H1 (cell line): ENCODE measurements at places on chromosomes 6 and 20. TPM values are rescaled to one million over a fixed set of nuclear protein-coding genes. Genes with fewer than 3 reads are reported as not detected.

Gene PDYN
- 0.46 and 0.60 TPM in 2 replicates for polyA plus RNA-seq

GRCh38 chr6:32843331-32843978 is 392 bp downstream of the PSMB8 start:
- H3K4me1 ChIP-seq = no peaks in the 10 kb centered on the region
- peak overlapping the region; percentile 59 for H3K4me3 ChIP-seq
- H3K27ac ChIP-seq = no peak overlapping the region
- no peak for DNase-seq
- peaks cover 5% of the 10 kb centered on the region; the same call in 1 of the 2 replicates for H3K36me3 ChIP-seq
- H3K27me3 ChIP-seq = no peaks in the 10 kb centered on the region

DNA sequence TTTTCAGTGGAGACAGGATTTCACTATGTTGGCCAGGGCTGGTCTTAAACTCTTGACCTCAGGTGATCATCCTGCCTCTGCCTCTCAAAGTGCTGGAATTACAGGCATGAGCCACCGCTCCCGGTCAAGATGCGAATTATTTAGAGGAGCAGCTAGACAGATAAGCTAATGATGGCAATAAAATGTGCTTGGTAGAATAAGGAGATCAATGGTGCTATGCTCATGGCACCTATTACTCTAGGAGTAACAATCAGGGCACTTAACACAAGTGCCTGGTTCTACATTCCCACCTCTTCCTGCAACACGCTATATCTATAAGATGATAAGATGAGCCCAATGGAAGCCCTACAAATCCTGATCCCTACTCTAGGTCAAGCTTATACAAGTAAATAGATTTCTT is 61.4 kb upstream of the LOC128125822 start:
- DNase-seq = no peak
- no peaks in the 10 kb centered on the region for H3K27me3 ChIP-seq
- no peak overlapping the region for H3K27ac ChIP-seq
- H3K4me3 ChIP-seq = no peak overlapping the region
- no peaks in the 10 kb centered on the region for H3K36me3 ChIP-seq

DNA sequence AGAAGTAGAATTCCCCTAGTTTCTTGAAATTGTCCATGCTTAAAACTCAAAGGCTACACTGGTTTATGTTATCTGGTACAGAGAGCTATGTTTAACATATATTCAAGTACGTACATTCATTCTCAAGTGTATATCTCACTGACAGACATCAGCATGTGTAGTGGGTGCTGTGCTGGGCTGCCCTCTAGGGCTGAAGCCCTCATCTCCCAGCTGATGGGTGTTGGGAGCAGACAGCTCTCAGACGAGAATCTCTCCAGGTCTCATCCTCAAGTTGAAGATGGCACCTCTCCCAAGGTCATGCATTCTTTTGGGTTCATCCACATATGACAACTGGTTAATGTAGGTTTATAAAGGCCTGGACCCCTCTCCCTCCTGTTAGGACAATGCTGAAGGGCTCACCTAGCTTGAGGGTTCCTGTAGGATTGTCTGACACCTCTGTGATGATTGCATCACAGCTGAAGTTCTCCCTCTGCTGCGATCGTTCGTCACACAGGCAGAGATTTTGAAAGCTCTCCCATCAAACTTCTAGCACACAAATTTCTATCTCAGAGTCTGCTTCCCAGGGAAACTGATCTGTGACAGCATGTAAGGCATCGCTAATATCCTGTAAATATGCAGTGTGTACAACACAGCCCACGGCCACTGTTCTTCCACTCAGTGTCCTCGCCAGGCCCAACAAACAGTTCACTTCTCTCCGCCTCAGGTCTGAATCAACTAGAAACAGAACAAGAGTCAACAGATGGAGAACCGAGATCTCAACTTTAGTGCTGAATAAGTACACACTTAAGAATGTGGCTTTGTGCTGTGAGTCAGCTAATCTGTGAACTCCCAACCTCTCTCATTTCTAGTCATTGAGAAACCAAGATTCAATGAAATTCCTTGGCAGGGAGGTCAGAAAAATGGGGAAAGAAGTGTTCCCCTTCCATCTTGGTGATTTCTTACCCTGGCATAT is 43.2 kb downstream of the PREP start:
- H3K27me3 ChIP-seq = no peaks in the 10 kb centered on the region
- peaks cover 17% of the 10 kb centered on the region for H3K36me3 ChIP-seq
- H3K27ac ChIP-seq = no peak overlapping the region
- H3K4me1 ChIP-seq = no peaks in the 10 kb centered on the region
- no peak for DNase-seq

- no peak for DNase-seq
- H3K27me3 ChIP-seq = no peaks in the 10 kb centered on the region
- H3K4me1 ChIP-seq = no peaks in the 10 kb centered on the region
Observed at GRCh38 chr6:134474955-134475354, 157.0 kb upstream of the SGK1 start.

Gene GRIK2
- 1.0 and 1.8 TPM in 2 replicates for polyA plus RNA-seq

DNA sequence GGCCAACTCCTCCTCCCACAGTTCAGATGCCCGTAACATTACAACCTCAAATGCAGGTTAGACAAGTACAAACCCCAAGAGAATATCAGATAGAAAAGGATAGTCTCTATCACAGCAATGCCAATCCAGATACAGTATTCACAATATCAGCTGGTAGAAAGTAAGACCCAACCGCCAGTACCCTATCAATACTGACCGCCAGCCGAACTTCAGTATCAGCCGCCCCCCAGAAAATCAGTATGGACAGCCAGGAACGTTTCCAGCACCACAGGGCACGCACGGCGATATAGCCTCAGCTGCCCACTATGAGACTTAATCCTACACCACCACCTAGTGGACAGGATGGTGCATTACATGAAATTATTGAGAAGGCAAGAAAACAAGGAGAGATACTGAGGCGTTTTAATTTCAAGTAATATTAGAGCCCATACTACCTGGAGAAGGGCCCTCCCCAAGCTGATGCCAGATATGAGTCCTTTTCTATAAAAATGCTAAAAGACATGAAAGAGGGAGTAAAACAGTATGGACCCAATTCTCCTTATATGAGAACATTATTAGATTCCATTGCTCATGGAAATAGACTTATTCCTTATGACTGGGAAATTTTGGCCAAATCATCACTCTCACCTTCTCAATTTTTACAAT is 17.6 kb upstream of the EIF2S2 start:
- no peaks in the 10 kb centered on the region for H3K27me3 ChIP-seq
- H3K36me3 ChIP-seq = no peaks in the 10 kb centered on the region
- H3K27ac ChIP-seq = no peak overlapping the region
- DNase-seq = no peak
- H3K4me1 ChIP-seq = no peaks in the 10 kb centered on the region

- DNase-seq = no peak
- peak overlapping the region; percentile 72 for H3K4me3 ChIP-seq
- peaks cover 5% of the 10 kb centered on the region for H3K4me1 ChIP-seq
- peaks cover 26% of the 10 kb centered on the region for H3K27me3 ChIP-seq
Observed at GRCh38 chr6:144062786-144063185, 32.6 kb downstream of the SF3B5 start.

DNA sequence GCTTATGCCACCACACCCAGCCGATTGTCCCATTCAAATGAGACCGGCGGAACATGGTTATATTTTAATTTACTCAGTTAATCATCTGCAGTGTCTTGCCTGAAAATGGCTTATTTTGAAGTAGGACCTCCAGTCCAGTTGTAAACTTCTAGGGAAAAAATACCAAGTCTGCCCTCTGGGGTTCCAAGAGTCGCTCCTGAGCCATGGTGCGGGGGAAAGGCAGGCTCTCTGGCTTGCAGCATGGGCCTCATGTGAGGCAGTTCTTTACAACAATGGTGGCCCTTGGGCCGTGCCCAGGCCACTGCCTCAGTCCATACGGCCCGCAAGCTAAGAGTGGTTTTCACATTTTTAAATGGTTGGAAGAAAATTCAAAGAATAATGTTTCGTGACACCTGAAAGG is 62.7 kb upstream of the XRN2 start:
- no peak overlapping the region for H3K27ac ChIP-seq
- no peak for DNase-seq
- no peaks in the 10 kb centered on the region for H3K36me3 ChIP-seq
- no peaks in the 10 kb centered on the region for H3K27me3 ChIP-seq
- H3K4me1 ChIP-seq = no peaks in the 10 kb centered on the region
- H3K4me3 ChIP-seq = no peak overlapping the region

DNA sequence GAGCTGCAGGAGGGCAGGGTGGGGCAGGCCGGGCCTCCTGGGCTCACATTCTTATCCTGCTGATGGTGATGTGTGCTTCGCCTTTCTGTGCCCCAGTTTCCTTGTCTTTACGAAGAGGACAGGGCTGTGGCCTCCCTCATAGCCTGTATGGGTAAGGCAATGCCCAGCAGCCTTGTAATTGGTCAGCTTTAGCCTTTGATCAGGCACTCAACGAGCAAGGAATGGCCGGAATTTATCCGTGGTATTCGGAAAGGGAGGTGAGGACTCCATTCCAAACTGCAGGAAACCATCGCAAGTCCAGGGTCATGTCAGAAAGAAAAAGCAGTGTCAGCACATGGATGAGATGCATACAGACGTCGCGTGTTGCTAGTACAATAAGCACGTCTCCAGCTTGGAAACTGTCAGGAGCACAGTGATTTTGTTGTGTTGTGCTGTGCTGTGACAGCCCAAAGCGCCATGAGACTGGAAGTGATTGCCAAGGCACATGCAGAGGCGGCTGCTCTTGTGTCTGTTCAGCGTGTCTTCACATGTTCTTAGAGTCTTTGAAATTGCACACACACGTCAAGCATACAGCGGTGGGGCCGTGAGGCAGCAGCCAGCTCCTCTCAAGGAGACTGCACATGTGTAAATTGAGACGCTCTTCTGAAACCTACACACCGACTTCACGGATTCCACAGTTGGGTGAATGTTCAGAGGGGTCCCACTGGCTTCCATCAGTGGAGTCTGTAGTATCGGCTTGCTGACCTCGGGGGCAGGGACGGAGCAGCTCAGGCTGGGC is 6.2 kb downstream of the SS18L1 start:
- H3K36me3 ChIP-seq = peaks cover 11% of the 10 kb centered on the region
- H3K27ac ChIP-seq = no peak overlapping the region
- H3K4me1 ChIP-seq = peaks cover 17% of the 10 kb centered on the region
- H3K27me3 ChIP-seq = no peaks in the 10 kb centered on the region
